ENCODE measurements at places on chromosomes 1 and 21. TPM values are rescaled to one million over a fixed set of nuclear protein-coding genes. Genes with fewer than 3 reads are reported as not detected.

- H3K36me3 ChIP-seq = no peaks in the 10 kb centered on the region
- no peak overlapping the region for H3K4me3 ChIP-seq
- H3K27ac ChIP-seq = no peak overlapping the region
- no peaks in the 10 kb centered on the region for H3K4me1 ChIP-seq
- H3K27me3 ChIP-seq = no peaks in the 10 kb centered on the region
Observed at GRCh38 chr1:232130815-232131480, 499.0 kb downstream of the SIPA1L2 start.

DNA sequence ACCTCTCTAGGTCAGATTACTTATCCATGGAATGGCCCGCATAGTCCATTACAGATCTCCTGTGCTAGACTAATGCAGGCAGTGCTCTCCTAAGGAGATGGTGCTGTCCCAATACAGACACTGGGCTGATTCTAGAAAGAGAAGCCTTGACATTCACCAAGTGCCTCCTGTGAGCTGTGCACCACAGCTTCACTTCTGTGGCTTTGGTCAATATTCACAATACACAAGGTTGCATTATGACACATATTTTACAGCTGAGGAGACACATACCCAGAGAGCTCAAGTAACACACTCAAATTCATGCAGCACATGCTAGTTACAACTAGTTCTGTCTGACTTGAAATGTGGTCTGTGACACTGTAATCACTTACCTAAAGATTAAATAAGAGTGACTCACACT, 59.4 kb upstream of the LRRC8B start:
- DNase-seq = no peak
- no peak overlapping the region for H3K27ac ChIP-seq
- peaks cover 40% of the 10 kb centered on the region for H3K27me3 ChIP-seq
- no peaks in the 10 kb centered on the region for H3K36me3 ChIP-seq

- peaks cover 25% of the 10 kb centered on the region for H3K36me3 ChIP-seq
- DNase-seq = no peak
- H3K27ac ChIP-seq = no peak overlapping the region
- peaks cover 2% of the 10 kb centered on the region for H3K4me1 ChIP-seq
Observed at GRCh38 chr1:25503551-25504426, 39.6 kb upstream of the LDLRAP1 start.

DNA sequence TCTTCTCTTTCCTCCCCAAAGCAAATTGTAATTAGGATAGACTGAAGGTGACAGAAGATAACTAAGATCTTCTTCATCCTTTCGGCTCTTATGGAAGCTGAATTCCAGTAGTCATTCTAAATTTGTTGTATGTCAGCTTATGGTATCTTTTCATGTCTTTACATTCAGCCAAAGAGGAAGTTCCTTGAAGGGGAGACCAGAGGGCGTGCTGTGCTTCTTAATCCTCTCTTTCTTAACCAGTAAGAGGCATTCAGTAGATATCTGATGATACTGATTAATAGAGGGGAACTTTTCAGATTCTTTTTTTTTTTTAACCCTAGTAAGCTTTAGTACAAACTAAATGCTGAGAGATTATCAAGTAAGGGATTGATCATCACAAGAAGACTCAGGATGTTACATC, 102.3 kb downstream of the OSBPL9 start:
- no peak overlapping the region for H3K27ac ChIP-seq
- H3K27me3 ChIP-seq = no peaks in the 10 kb centered on the region
- DNase-seq = no peak
- H3K36me3 ChIP-seq = no peaks in the 10 kb centered on the region
- H3K4me3 ChIP-seq = no peak overlapping the region

FNDC10 gene
- 0.24 TPM for total RNA-seq

DNA sequence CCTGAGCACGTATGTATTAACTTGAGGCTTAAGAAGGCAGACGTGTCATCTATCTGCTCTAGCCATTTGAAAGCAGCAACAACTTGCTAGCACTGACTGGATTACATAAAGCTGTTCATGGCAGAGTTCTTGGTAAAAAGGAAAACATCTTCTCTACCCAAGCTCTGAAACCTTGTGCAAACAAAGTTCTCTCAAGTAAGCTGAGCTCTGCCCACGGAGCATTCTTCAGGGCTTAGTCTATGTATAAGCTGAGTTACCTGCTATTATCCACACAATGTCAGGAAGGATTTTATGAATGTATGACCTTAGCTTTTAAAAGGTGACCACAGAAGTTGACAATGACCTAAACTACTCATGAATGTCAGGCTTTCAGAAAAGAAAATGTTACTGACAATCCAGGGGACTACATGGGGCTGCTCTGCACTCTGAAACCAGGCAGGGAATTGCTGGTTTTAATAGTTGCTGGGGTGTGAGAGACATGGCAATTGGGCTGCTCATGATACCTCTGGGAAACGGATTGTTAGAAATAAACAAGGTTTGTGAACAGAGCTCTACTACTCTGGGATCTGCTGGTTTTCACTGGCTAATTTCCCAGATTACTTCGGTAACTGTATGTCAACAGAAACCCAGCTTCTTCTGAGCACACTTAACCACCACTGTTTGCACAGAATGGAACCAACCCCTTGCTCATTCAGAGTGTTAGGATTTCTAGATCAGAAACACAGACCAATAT, 29.6 kb upstream of the CCN1 start:
- no peaks in the 10 kb centered on the region for H3K4me1 ChIP-seq
- no peak overlapping the region for H3K27ac ChIP-seq
- H3K36me3 ChIP-seq = no peaks in the 10 kb centered on the region

DNA sequence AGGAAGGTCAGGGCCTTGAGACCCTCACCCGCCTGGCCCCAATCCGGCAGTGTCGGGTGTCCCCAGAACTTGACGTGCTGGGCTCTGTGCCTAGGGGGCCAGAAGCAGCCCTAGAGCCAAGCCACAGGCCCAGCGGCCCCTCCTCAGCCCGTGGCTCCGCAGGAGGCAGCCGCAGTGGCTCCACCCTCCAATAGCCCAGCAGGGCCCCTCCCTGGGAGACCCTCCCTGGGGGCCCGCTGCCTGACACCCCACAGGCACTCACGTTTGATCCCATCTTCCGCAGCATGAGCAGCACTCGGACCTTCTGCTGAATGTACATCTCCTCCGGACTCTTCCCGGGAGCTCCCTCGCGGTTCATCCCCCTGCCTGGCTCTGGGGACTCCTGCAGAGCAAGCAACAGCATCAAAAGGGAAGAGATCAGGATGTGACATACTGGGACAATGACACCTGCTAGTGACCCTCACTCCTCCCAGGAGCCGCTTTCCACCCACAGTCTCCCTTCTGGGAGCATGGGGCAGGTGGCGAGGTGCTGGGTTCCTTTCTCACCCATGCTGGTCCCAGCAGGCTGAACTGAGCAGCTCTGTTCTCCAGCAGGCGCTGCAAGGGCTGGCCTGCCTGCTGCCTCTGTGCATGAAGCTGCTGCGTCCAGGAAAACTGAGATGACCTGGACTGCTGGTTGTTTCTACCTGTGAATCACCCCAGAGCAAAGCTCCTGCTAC, 38.2 kb downstream of the CTNNBIP1 start:
- no peaks in the 10 kb centered on the region for H3K36me3 ChIP-seq
- no peak overlapping the region for H3K27ac ChIP-seq
- H3K4me1 ChIP-seq = peaks cover 28% of the 10 kb centered on the region
- H3K4me3 ChIP-seq = no peak overlapping the region
- no peak for DNase-seq

DNA sequence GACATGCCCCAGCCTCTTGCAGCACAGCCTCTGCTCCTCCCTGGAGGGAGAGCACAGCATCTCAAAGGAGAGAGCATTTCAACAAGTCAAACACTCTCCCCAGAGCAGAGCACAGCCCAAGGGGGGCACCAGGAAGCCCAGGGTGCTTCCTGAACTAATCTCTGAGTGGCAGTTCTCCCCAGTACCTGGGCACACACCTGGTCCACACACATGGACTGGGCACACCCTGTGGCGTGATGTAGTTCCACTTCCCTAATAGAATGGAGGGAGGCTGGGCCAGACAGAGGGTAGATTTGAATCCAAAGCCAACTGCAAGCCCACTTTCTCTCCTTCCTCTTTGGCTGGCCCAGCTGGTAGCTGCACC, 55.5 kb downstream of the CD46 start:
- peak overlapping the region; percentile 26 for H3K27ac ChIP-seq
- H3K36me3 ChIP-seq = peaks cover 92% of the 10 kb centered on the region
- no peak overlapping the region for H3K4me3 ChIP-seq
- H3K27me3 ChIP-seq = no peaks in the 10 kb centered on the region
- no peak for DNase-seq

GRCh38 chr1:211603191-211603701, 24.3 kb upstream of the SLC30A1 start:
- no peak overlapping the region for H3K4me3 ChIP-seq
- H3K36me3 ChIP-seq = no peaks in the 10 kb centered on the region
- H3K27me3 ChIP-seq = no peaks in the 10 kb centered on the region
- H3K27ac ChIP-seq = no peak overlapping the region
- no peak for DNase-seq

- no peak overlapping the region for H3K4me3 ChIP-seq
- H3K27ac ChIP-seq = no peak overlapping the region
- no peaks in the 10 kb centered on the region for H3K27me3 ChIP-seq
- H3K36me3 ChIP-seq = no peaks in the 10 kb centered on the region
- H3K4me1 ChIP-seq = no peaks in the 10 kb centered on the region
Observed at GRCh38 chr1:222852326-222852725, 37.5 kb downstream of the DISP1 start.

DNA sequence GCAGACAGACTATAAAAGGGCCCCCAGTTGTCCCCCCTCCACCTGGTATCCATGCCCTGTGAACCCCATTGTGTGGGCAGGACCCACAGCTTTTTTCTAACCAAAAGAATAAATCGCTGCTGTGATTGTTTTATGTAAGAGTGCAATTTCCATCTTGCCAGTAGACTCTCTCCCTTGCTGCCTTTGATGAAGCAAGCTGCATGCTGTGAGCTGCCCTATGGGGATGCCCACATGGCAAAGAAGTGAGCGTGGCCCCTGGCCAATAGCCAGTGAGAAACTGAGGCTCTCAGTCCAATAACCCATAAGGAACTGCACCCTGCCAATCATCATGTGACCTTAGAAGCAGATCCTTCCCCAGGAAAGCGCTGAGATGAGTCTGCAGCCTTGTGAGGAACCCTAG, 37.8 kb upstream of the FMOD start:
- DNase-seq = no peak
- no peak overlapping the region for H3K27ac ChIP-seq
- no peak overlapping the region for H3K4me3 ChIP-seq
- peaks cover 4% of the 10 kb centered on the region for H3K27me3 ChIP-seq

SYCP1 gene
- 0.05 TPM for total RNA-seq

DNA sequence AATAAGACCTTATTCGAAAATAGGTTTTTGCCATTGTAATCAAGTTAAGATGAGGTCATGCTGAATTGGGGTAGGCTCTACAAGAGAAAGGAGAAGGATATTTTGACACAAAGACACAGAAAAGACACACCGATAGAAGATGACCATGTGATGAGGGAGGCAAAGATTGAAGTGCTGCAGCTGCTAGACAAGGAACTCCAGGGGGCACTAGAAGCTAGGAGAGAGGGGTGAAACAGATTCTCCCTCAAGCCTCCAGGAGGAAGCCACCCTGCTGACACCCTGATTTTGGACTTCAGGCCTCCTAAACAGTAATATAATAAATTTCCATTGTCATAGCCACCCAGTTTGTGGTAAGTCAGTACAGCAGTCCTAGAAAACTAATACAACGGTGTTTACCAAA, 506.8 kb upstream of the CAMK1G start:
- no peaks in the 10 kb centered on the region for H3K4me1 ChIP-seq
- no peaks in the 10 kb centered on the region for H3K27me3 ChIP-seq
- H3K36me3 ChIP-seq = no peaks in the 10 kb centered on the region
- H3K4me3 ChIP-seq = no peak overlapping the region
- no peak for DNase-seq

- no peak overlapping the region for H3K27ac ChIP-seq
- H3K36me3 ChIP-seq = peaks cover 6% of the 10 kb centered on the region
- H3K4me1 ChIP-seq = no peaks in the 10 kb centered on the region
- no peak overlapping the region for H3K4me3 ChIP-seq
- no peak for DNase-seq
Observed at GRCh38 chr21:36195613-36196012, 39.0 kb downstream of the DOP1B start.

DNA sequence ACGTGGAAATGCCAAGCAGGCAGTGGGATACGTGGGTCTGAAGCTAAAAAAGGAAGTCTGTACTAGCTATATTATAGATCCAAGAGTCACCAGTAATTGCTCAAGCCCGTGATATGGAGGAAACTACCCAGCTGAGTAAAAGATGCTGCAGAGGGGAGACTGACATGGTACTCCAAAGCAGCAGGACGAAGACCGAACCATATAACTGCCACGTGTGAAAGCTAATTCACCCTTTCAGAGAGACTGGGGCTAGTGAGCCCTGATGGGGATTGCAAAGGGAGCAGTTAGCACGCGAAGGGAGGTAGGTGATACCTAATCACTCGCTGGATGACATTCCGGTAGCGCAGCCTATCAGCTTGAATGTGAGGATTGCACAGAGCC, 316 bp downstream of the AP4B1 start:
- H3K27ac ChIP-seq = peak overlapping the region; percentile 93
- DNase-seq = no peak
- H3K4me1 ChIP-seq = peaks cover 18% of the 10 kb centered on the region
- no peaks in the 10 kb centered on the region for H3K27me3 ChIP-seq
- peak overlapping the region; percentile 88 for H3K4me3 ChIP-seq

TSTD1 gene
- total RNA-seq = 73.0 TPM

KANK4 gene
- total RNA-seq = 0.99 TPM

CHD1L gene
- 40.2 TPM for total RNA-seq

GRCh38 chr1:182794676-182795201, 5.2 kb downstream of the NPL start:
- H3K27ac ChIP-seq = no peak overlapping the region
- H3K27me3 ChIP-seq = peaks cover 10% of the 10 kb centered on the region
- H3K4me1 ChIP-seq = peaks cover 2% of the 10 kb centered on the region
- DNase-seq = no peak
- no peak overlapping the region for H3K4me3 ChIP-seq
